Left ventricle myocardium superior (tissue), 1 donor: ENCODE measurements at places on chromosomes 5 and 9.

DNA sequence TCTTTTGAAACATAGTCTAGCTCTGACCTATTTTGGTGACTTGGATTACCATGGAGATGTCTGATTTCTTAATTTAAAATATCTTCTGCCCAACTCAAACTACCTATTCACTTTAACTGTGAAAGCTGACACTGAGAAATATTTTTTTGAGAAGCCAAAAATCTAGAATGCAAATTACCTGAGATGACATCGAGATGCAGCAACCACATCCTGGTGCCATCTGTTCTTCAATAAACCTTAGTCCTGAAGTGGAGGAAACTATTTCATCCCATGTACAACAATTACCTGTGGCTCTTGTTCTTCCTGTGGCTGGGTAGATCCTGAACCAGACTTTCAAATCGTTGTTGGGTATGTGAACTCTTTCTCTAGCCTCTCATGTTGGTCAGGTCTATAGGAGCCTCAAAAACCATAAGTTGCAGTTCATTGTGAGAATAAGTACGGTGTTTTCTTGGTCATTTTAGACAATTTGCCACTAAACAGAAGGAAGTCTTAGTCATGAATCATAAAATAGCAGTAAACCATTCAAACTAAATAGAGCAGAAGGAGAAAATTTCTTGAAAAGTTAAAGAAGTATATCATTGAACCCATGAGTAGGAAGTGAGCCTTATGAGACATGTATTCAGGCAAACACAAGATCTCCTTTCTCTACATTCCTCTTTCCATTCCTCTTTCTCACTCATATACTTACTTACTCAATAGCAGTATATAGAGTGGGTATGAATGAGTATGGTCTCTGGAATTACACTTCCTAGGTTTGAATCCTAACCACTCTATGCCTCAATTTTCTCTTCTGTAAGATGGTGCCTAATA, 176.0 kb downstream of the HMHB1 start:
- DNase-seq, result no peak

DNA sequence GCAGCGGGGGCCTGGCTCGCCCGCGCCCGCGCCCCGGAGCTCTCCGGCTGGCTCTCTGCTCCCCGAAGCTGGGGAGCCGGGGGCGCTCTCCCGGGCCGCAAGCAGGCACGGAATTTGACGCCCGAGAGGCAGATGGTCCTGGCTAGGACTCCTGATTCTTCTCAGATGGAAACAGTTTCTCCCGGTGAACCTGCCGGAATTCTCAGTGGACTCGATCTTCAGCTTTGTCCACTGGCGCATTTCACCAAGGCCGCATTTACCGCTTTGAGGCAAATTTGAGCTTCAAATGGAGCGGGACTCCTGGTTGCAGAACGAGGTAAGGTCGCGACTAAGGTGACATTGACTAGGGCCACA, 305.7 kb upstream of the KCNN2 start:
- DNase-seq, result no peak

DNA sequence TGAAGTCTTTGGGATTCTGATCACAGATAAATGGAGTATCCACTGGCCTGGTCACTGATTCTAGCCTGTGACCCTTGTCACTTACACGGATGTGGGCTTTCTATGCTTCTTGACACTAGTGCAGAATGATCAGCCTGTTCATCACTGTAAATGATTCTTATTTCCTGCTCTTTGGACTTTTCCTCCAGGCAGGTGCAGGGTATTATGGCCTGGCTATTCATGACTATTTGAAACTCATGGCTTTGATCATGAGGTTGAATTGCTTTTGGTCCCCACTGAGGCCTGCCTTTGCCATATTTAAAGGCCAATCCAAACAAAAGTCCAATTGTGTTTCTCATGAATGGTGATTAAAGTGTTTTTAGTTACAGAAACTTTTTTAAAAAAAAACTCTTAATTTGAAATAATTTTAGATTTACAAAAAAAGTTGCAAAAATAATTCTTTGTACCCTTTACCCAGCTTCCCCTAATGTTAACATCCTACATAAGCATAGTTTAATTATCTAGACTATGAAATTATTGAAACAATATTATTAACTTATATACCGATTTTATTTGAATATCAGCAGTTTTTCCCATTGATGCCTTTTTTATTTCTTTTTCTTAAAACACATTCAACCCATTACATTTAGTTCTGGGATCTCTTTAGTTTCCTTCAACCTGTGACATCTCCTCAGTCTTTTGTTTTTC, 68.1 kb downstream of the GALNT10 start:
- DNase-seq, result no peak

- no peak for DNase-seq
Observed at GRCh38 chr5:37720550-37720952, 119.3 kb downstream of the GDNF start.

DNA sequence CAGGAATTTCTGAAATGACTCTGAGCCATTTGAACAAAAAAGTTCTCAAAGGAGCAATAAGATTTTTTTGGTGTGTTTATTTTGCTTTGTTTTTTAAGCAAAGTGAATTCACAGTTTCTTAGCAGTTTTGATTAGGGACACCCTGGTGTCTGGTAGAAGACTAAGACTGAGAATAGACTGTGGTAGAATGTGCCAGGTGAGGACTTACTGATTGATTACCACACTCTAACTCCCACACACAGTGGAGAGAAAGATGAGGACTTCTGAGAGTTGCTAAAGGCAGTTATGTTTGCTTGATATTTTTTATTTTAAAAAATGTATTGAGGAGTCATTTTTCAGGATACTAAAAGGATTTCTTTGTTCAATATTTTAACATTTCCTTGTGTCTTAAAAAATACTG, 175.1 kb downstream of the CD180 start:
- DNase-seq, result no peak

DNA sequence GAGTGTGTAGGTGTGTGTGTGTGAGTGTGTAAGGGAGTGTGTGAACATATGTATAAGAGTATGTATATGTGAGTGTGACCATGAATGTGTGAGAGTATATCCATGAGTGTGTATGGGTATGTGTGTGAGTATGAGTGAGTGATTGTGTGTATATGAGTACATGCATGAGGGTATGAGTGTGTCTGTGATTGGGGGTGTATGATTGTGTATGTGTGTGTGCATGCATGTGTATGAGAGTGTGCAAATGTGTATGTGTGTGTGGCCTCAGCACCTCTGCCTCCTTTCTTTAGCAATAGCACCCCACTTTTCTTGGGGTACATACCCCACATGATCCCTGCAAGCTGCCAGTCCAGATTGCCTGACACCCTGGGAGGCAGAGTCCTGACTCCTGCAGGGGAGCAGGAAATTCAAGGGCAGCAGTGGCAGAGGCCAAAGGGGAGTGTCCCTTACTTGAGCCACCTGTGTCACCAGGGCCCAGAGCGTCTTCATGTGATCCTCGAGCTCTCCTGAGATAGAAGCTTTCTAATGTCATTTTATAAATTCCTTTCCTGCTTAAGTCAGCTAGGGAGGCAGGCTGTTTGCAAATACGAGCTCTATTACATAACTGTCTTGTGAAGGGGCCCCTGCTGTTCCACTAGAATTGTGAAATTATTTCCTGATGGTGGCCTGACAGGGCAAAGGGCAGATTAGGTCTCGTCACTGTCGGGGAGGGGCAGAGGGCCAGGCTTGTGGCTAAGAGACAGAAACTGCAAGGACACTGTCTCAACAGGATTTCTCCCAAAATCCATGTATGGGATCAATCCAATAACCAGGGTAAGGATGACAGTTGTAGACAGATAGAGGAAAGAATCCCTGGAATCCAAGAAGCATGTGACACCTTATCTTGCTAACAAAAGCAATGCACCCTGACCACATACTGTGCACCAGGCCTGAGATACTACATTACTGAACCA, 389.1 kb downstream of the GADD45G start:
- peak; percentile 65 for DNase-seq

DNA sequence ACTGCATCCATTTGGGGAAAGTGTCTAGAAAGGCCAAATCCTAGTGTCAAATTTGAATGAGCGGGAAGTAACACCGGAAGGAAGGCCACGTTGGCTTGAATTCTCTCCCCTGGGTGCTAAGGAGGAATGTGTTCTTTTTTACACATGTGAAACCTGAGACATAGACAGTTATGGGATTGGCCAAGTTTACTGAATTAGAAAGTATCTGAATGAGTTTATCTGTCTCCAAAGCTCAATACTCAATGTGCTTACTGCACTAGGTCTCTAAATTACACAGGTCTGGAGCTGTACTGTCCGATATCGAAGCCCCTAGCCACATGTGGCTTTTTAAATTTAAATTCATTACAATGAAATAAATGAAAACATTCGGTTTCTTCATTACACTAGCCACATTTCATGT, 6.0 kb downstream of the DMRT1 start:
- no peak for DNase-seq

DNA sequence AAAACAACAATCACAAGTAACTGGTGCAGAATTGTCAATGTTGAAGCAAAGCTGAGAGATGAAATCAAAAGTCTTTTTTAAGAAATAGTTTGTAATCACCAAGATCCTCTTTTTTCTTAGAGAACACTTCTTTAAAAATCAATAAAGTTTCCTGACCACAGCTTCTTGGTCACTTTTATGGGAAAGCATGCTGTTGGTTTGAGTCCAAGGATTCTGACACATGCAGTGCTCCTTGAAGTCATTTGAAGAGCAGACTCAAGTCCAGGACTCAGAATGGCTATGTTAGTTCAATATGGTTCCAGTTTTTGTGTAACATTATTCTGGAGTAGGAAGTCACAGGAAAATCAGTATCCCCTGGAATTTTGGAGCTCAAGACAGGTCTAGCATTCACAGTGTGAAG, 480.6 kb downstream of the NR2F1-AS1 start:
- no peak for DNase-seq

DNA sequence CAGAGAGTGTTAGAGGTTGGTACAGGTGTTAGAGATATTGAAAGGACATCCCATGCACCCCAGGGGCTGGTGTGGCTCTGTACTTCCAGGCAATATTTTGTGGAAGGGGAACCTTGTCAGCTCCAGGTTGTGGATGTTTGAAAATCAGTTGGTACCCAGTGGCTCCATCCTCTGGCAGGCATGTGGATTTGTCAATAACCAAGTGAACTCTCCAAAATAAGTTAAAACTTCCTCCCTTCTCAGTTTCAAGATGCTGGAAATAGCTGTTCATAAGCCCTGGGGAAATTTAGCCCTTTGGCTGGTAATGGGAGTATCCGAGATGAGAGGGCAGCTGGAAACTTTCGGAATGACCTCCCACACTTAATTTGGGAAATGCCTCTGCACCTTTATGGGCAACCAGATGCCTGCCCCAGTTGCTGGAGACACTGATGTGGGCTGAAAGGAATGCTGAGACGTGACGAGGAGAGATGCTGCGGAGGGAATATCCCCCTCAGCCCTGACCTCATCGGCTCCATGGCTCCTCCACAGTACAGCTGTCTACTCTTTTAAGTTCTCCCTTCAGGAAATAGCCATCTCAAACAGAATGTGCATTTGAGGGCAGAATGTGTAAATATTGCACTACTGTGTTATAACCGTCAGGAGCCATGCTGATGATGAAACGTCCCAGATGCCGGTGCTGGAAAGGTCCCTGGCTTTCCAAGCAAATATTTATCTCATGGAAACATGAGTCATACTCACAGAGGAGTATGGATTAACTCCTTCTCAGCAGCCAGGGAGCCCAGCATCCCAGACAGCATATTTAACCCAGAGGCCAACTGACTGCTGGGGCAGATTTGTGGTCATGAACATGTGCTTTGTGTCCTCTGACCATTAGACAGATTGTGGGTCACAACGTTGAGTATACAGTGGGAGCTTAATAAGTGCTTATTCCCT, 29.5 kb downstream of the TGFBI start:
- DNase-seq, result peak; percentile 70

DNA sequence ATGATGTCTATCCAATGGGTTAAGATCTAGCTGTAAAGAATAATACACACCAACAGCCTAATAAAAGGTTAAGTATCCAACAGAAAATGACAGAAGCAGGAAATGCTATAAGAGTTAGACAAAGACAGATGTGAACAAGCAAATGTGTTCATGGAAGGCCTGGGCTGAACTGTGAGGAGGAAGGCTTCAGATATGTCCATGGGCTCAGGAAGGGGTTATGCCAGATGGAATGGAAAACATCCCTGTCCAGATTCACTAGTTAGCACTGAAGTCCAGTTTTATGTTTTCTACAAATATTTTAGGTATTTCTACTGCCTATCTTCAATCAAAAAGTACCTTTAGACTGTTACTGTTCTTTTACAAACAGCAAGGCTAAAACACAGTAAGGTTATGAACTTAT, 27.1 kb downstream of the ERAP1 start:
- DNase-seq, result no peak

DNA sequence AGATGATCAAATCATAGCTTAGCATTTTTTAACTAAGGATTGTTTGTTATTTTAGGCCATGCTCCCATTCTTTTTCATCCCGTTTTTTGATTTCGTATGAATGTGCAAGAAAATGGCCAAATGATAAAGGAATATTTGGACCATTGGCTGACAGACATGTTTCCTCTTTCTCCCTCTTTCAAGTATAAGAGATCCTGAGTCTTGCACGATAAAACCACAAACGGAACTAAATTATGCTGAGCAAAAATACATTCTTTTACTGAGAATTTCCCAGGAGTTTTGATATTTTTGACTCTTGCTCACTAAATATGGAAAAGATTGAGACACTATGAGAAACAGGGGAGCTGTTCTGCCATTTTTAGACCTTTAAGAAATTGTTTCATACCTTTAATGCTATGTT, 90.4 kb upstream of the KLF9 start:
- DNase-seq, result no peak

DNA sequence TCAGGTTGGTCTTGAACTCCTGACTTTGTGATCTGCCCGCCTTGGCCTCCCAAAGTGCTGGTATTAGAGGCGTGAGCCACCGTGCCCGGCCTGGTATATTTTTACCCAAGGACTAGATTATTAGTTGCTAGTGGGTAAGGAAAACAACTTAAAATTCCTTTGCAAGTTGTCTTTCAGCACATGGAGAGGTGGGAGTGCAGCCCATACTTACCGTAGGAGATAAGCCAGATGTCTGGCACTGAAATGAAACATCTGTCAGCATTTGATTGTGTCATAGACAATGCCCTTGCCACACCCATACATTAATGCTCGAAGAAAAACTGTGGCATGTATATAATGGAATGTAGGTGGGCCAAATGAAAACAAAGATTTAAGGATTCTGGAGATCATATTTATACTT, 36.6 kb upstream of the ANKH start:
- DNase-seq, result peak; percentile 51

GRCh38 chr9:100167176-100167575, 68.1 kb downstream of the INVS start:
- no peak for DNase-seq

- DNase-seq, result no peak
Observed at GRCh38 chr5:124741711-124742496, 4.5 kb downstream of the ZNF608 start.

GRCh38 chr9:636931-637591, 204.4 kb upstream of the DMRT1 start:
- no peak for DNase-seq
